Vagina (tissue), 2 donors: ENCODE measurements at places on chromosomes 12 and 14.

GRCh38 chr12:75361408-75361807 lies 26.9 kb downstream of the GLIPR1L1 start:
- DNase-seq, result no peak

- no peak for DNase-seq
These were observed 59.9 kb downstream of the PRKAB1 start for GRCh38 chr12:119727600-119728443.

GRCh38 chr12:14795028-14795448 lies 8.2 kb downstream of the WBP11 start:
- no peak for DNase-seq

DNA sequence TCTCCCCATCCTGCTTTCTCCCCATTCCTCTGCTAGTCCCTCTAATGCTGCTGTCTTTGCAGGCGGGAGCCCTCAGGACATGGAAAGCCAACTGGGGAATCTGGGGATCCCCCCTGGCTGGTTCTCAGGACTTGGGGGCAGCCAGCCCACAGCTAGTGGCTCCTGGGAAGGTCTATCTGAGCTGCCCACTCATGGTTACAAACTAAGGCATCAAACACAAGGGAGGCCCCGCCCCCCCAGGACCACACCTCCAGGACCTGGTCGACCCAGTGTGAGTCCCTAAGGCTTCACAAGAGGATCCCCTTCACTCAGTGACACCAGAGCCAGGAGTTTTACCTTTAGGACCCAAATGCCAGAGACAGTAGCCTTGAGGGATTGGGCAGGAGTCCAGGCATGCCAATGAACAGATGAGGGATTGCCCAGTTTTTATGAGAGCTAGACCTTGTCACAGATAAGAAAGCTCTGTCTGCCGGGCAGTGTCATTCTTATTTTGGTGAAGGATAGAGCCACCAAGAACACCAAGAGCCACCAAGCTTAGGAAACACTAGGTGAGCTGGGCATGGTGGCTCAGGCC lies 8.0 kb upstream of the CPNE6 start:
- no peak for DNase-seq

GRCh38 chr14:69314327-69314726 lies 54.4 kb downstream of the GALNT16 start:
- DNase-seq, result peak; percentile 34

- no peak for DNase-seq
These were observed 5.7 kb downstream of the LHX5 start for GRCh38 chr12:113465808-113466453.

DNA sequence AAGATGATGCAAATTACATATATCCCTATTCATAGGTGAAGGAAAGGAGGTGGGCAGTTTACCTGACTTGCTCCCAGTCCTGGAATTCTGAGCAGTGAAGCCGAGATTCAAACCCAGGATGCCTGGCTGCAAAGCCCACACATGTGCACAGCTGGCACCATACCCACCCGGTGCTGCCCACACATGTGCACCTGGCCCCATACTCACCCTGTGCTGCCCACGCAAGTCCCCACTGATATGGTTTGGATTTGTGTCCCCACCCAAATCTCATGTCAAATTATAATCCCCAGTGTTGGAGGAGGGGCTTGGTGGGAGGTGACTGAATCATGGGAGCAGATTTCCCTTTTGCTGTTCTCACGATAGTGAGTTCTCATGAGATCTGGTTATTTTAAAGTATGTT lies 179.2 kb upstream of the C14orf180 start:
- DNase-seq, result peak; percentile 64

GRCh38 chr14:89489761-89490437 lies 72.9 kb upstream of the FOXN3 start:
- DNase-seq, result no peak

- DNase-seq, result no peak
These were observed 600.8 kb upstream of the SEL1L start for GRCh38 chr14:82134411-82134810.

DNA sequence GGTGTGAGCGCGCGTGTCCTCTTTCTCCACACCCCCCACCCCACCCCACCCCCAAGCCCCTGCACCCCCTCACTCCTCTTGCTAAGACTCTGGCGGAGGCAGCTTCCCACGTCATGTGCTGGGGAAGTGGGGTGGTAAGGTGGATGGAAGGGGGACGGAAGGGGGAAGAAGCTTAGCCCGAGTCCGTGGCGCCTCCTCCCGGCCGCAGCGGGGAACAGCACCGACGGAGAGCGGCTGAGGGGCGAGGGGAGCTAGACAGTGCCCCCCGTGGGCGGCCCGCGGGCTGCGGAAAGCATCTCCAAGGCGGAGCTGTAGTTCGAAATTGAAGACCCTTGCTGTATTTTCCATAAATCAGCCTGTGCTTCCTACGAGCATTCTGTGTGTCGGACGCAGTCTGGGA lies 588 bp upstream of the GRIN2B start:
- DNase-seq, result no peak

DNA sequence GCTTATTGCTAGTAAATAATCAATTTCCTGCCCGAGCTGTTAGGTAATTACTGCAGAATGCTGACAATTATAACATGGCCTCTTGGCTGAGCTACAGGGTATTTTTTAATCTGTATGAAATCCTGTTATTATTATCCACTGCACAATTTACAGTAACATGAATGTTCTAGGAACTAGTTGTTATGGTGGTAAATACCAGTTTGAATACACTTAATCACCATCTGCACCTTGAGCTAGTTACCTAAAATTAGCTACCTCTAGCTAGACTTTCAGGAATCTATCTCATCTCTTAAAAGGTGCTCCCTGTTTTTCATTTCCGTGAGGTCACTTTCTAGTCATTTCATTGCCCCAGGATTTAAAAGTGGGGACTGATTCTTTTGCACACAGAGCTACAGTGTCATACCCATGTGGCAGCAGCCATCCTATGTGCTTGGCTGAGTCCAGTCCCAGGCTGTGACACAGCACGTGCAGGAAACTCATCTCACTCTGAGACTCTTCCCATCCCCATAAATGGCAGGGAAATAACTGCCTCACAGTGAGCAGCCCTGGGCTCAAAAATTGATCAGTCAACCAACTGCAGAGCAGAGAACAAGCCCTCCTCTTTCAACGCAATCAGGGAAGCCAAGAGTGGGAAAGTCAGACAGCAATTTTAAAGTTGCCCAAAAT lies 37.6 kb downstream of the DCP1B start:
- DNase-seq, result no peak

DNA sequence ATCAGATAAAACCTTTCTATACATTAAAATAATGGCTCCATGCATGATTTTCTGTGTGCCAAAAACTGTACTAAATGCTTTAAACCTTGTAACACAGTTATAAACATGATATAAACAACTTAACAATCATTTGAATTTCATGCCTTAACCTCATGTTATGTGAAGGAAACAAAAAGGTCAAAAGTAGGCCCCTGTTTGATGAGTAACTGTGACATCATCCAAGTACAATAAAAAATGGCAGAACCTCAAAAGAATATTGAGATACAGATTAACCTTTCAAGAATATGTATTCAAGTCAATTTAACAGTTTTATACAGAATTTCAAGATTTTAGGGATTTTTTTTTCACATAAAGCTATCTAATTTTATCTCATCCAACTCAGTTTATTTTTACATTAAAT lies 310.7 kb upstream of the DCN start:
- no peak for DNase-seq

GRCh38 chr12:122023339-122024131 lies 1.9 kb downstream of the BCL7A start:
- DNase-seq, result no peak

DNA sequence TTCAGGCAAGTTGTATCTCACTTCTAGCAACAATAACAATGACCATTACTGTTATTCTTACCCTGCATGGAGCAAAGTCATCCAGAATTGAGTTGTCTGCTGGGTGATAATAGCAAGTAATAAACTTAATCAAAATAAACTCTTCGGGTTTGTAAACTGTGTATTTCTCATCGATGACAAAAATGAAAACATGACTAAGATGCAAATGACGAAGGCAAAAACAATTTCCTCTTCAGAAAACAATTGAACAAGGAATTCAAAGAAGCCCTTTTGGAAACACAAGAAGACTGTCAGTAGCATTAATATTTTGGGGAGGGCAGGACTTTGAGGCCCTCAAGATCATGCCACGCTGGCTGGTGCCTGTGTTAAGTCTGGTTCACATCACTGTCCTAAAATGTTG lies 232.0 kb downstream of the BTG1 start:
- no peak for DNase-seq

DNA sequence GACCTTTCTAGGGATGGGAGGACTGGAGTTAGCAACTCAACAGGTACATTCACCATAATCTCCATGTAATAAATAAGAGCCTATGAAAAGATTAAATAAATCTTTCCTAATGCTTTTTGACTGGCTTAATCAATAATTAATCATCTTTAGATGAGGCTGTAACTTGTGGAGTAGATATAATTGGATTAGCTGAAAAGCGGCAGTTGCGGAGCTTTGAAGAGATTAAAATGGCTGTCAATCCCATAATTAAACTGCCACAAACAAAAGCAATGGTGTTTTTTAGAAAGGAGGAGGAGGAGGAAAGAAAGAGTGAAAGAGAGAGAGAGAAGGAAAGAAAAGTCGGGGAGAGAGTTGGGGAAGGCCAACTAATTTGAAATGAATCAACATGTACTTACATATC lies 70.7 kb upstream of the TMEM263 start:
- DNase-seq, result no peak

DNA sequence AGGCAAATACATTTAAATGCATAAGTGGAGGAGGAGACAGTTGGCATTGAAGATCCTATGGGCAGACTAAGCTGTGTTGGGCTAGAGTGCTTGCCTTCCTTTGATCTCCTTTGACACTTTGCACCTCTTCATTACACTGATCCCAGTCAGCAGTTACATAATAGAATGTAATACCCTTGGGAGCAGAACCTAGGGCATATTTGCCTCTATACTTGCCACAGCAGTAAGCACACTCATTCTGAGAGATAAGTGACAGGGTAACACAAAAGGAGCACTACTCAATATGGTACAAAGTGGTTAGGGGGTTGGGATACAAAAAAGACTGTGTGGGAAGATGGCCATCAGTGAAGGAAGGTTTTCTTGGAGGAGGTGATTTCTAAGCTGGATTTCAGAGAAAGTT lies 9.0 kb downstream of the MARS1 start:
- DNase-seq, result no peak

- DNase-seq, result no peak
These were observed 111.7 kb downstream of the EFCAB11 start for GRCh38 chr14:89842837-89843236.

GRCh38 chr14:98623788-98624415 lies 648.1 kb downstream of the BCL11B start:
- DNase-seq, result no peak

- DNase-seq, result no peak
These were observed 4.7 kb upstream of the EPYC start for GRCh38 chr12:91009319-91009950.

DNA sequence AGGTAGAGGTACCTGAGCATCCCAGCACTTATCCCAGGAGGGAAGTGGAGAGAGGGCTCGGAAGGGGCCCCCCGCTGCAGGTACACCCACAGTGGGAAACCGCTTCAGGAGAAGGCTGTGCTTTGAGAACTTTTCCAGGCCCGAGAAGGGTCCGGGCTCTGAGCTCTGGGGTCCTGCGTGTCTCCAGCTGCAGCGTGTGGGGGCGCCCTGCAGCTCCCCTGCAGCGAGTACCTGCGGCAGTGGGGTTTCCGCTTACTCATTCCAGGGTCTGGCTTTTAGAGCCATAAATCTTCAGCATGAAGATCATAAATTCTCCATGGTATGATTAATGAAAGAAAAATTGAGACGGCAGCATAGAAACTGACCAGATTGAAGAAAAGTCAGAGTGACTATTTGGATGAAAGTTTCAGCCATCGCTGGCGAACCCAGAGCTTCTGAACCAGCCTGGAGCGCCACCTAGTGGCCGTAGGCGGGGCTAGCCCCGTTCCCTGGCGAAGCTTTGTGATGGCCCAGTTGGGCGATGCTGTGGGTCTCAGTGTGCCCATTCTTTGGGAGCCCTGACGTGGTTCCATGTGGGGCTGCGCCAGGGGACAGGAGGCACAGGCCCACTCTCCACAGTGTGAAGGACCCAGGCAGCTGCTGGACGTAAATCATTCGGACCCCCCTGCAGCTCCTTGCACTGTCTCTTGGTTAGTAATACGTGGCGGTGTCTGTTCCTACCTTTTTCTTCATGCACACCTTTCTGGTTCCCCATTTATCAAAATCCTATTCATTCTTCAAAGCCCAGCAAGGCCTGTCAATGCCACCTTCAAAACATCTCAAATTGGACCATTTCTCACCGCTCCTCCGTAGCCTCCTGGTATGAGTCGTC lies 198.2 kb downstream of the TSPAN9 start:
- DNase-seq, result no peak

- DNase-seq, result peak; percentile 74
These were observed 452 bp downstream of the INHBE start for GRCh38 chr12:57455374-57456144.

- DNase-seq, result no peak
These were observed 160.7 kb downstream of the CALM1 start for GRCh38 chr14:90557516-90557915.

DNA sequence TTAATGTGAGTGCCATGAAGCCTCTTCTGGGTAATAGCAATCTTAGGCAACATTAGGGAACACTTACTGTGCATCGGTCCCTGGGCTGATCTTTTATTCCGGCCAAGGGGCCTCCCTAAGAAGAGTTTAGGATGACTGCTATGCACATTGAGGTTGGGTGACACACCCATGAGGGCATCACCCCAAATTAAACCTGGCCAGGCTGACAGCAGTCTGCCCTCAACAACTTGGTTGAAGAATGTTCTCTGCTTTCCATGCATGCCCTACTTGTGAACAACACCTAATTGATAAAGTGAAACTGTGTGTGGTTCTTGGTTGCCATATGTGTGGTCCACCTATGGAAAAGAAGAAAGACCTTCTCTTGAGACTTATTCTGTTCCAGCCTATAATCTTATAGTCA lies 1098.0 kb downstream of the BCL11B start:
- no peak for DNase-seq

DNA sequence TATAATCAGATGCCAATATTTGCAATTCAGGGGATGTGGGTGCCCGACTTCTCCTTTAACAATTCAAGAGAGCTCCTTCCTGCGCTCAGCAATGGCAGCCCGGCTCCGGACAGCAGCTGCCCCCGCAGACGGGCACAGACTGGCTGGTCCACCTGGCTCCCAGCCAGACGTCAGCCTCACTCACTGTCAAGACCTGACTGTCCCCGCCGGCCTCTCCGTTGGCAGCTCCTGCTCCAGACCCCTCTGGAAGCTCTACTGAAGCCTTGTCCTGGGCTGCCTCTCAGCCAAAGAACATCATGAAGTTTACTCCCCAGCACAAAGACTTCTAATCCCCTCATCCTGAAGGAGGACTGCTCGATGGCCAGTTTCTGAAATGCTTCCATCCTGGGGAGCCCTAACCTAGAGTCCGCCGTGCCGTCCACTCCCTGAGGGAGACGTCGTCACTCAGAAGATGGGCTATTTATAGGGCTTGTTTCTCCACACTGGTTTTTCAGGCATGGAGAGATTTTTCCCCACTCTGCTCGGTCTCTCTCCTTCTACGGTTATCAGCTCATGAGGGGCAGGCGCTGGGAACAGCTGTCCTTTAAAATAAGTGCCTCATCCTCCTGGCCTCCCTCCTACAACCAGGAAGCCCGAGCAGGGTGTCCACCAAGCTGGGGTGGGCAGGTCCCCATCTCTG lies 126.2 kb downstream of the RFLNA start:
- DNase-seq, result no peak

GRCh38 chr14:30521899-30522736 lies 36.8 kb upstream of the G2E3 start:
- DNase-seq, result no peak
